ENCODE measurements at places on chromosomes 3 and 15.

DNA sequence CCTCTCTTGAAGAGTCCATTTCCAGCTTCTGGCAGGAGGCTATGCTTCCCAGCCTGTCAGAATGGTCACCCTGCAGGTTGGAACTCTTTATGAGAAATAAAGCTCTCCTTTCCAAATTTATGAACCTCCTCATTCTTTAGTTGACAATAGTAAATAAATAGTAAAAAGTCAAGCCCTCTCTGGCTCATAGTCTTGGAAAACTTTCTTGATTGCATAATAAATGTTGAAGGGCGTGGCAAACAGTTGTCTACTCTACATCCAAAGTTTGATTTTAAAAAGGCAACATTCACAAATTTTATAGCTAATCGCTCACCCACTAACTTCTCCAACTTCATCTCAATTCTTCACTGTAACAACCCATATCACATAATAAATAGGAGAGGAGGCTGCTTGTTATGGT lies 58.8 kb downstream of the MCF2L2 start:
- no peak for DNase-seq

GRCh38 chr3:140468407-140468806 lies 209.5 kb upstream of the TRIM42 start:
- no peak for DNase-seq

GRCh38 chr3:68915973-68916372 lies 16.4 kb downstream of the TAFA4 start:
- no peak for DNase-seq

DNA sequence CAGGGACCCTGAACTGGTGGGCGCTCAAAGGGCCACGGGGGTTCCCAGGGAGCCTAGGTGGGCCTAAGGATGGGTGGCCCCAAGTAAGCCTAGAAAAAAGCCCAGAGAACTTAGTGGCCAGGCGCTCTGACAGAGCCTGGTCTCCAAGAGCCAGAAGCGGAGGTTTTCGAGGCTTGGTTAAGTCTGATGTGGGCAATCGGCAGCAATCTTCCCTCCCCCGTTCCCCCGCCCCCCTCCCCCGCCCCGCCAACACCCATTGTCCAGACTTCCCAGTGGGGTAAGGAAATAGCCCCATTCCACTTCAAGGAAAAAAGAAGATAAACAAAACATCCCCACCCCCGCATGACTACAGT lies 6.7 kb downstream of the EOMES start:
- no peak for DNase-seq

DNA sequence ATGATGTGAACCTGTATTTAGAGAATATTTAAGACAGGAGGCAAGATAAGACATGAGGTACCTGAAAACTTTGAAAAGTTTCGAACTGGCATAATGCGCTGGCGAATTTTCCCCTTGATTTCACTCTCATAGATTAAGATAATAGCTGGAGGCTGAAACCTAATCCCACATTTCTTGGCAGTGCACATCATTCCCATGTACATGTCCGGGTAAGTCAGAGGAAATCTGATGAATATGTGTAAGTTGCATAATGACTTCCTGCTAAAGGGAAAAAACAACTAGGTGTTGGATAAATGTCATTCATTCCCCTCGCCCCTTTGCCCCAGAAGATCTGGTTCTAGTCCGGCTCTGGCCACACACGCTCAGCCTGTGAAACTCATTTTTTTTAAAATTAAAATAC lies 3.6 kb downstream of the CEP19 start:
- DNase-seq = peak; percentile 84

GRCh38 chr3:48984663-48985062 lies 5.4 kb upstream of the P4HTM start:
- no peak for DNase-seq

- DNase-seq = no peak
Measured at GRCh38 chr3:174218016-174218415, 641.1 kb upstream of the NAALADL2 start.

- no peak for DNase-seq
Measured at GRCh38 chr3:72810659-72811434, 37.4 kb downstream of the SHQ1 start.

DNA sequence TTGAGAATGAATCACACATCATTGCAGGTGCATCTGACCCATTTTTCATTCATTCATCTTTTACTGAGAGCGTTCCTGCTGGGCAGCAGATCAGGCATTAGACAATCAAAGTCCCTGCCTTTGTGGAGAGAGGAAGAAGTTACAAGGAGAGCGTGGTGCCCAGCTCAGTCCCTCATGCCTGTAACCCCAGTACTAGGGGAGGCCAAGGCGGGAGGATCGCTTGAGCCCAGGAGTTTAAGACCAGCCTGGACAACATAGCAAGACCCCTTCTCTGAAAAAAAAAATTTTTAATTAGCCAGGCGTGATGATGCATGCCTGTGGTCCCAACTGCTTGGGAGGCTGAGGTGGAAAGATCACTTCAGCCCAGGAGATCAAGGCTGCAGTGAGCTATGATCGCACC lies 35.0 kb upstream of the MEX3B start:
- DNase-seq = no peak

GRCh38 chr15:50206020-50206419 lies 24.0 kb downstream of the SLC27A2 start:
- no peak for DNase-seq

GRCh38 chr3:75220932-75221331 lies 443.2 kb upstream of the FRG2C start:
- no peak for DNase-seq

- DNase-seq = no peak
Measured at GRCh38 chr3:55691141-55691540, 204.0 kb upstream of the WNT5A start.

DNA sequence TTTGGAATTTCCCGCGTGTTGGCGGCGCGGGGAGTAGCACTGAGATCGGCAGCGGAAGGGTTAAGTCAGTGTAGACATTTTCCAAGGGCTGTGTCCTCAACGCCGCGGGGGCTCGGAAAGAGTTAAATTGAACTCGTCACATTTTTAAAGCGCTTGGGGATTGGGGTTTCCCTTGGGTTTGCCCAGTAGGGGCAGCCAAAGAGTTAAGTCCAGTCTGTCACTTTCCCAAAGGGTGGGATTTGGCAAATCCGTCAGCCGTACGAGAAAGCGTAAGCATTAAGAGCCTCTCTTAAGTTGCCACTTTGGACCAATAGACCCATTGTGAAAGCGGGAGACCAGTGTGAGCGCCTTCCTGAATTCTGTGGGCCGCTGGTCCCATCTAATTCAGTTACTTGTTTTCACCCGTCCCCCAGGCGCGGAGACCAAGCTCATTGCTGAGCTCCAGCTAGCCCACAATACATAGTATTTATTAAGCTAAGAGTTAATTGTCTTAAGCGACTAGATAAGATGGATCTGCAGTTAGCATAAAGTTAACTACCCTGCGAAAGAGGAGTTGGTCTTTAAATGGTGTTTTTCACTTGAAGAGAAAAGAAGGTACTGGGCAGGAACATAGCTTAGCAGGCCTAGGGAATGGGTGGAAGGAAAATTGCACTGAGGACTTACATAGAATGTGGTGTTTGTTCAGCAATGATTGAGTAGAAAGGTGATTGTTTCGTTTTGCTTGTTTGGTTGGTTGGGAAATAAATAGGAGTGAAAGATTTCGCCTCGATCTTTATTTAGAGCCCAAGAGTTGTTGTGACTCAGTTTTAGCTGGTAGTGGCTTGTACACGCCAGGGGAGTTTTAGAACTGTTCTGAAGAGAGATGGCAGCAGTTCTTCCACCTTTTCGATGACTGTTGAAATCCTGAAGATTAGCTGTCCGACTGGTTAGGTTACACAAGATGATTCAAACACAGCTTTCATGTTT lies 932 bp downstream of the ARL8B start:
- DNase-seq = peak; percentile 76

DNA sequence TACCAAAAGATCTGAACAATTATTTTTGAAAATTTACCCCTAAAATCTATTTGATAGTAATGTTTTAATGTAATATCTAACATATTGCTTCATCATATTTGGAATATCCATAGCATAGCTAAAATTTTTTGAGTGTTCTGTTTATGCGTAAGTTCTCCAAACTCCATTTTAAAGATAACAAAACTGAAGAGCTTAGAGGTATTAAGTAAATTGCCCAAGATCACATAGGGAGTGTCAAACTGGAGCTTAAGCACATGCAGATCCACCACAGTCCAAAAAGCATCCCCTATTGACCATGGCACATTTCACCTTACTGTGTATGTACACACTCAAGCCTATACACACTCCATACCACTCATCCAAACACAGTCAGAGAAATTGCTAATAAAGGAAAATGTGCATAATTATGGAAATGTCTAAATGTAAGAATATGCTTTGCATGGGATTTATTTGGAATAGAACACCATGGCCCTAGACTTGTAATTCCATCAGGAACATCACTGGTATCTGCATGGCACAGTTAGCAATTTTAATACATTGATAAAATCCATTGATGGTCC lies 85.2 kb upstream of the TGFBR2 start:
- no peak for DNase-seq

DNA sequence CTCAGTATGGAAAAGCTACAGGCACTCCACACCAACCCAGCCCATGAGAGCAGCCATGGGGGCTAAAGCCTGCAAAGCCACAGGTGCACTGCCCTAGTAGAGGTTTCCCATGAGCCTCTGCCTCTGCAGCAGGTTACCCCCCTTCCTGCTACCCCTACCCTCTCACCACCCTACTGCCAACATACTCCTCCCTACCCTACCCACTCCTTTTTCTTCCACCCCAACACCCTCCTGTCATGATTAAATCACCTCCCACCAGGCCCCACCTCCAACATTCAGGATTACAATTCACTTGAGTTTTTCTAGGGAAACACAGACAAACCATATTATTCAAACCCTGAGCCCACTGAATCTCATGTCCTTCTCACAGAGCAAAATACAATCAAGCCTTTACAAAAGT lies 88.4 kb downstream of the LMLN start:
- DNase-seq = no peak

GRCh38 chr15:60975952-60976351 lies 253.2 kb downstream of the RORA start:
- no peak for DNase-seq

GRCh38 chr3:188752850-188753249 lies 418.9 kb upstream of the TPRG1 start:
- DNase-seq = no peak

- no peak for DNase-seq
Measured at GRCh38 chr3:59818033-59818918, 768.5 kb upstream of the CFAP20DC start.

GRCh38 chr3:111621535-111621934 lies 26.4 kb upstream of the ZBED2 start:
- DNase-seq = no peak

GRCh38 chr15:70093481-70094319 lies 4.0 kb downstream of the TLE3 start:
- DNase-seq = no peak

DNA sequence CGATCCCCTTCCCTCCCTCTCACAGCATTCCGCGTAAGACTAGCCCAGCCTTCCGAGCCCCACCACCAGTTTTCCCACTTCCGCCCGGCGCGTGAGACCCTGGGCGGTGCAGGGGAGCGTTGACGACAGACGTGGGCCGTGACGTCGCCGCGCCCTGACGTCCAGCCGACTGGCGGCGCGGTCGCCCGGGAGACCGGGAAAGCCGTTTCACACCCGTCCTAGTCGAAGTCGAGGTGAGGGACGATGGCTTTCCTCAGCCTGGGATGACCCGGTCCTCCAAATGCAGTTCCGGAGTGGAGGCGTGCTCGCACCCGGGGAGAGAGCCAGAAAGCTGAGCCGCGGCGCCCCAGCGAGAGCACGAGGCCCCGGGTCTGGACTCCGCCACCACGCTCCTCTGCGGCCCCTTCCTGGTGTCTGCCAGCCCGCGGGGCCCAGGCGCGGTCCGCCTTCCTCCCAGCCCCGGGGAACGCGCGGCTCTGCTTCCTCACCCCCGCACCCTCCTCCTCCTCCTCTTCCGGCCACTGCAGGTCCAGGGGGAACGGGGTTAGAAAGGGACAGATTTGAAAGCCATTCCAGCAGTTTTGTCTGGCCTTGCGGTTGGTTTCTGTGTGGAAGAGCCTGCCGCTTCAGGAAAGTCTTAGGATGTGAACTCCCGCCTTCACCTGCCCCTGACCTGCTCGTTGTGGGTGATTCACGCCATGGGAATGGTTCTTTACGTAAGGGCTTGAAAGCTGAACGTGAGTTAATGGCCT lies at the start of gene LEKR1:
Gene LEKR1, plus strand, starts transcription at position 210 of the 752 bp plus-strand sequence. CDS start 2,977 bp downstream, outside the sequence.
- peak; percentile 89 for DNase-seq

GRCh38 chr3:148748283-148748682 lies 50.6 kb downstream of the AGTR1 start:
- DNase-seq = no peak

DNA sequence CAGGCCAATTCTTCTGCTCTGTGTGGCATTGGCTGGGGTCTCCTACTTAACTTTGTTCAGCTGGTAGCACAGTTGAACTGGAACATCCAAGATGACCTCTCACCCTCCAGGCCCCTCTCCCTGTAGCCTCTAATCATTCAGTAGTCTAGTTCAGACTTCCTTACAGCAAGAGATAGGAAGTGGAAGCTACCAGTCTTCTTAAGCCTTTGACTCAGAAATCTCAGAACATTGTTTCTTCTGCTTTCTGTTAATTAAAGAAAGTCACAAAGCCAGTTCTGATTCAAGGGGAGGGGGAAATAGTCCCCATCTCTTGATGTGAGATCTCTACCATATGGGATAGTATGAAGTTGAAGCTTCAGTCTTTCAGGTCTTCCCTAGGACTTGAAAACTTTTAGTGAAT lies 18.8 kb upstream of the SACM1L start:
- DNase-seq = no peak

GRCh38 chr15:76253691-76254473 lies 57.4 kb downstream of the ETFA start:
- no peak for DNase-seq

GRCh38 chr15:73796331-73796831 lies 43.2 kb upstream of the INSYN1 start:
- DNase-seq = no peak

Measured in dermis microvascular lymphatic vessel endothelial cell (primary cell).